ENCODE measurements at places on chromosomes 3 and 15. TPM values are rescaled to one million over a fixed set of nuclear protein-coding genes. Genes with fewer than 3 reads are reported as not detected.

CSK gene
- polyA plus RNA-seq: 244 TPM

PIGZ gene
- 2.6 TPM for polyA plus RNA-seq

CHRNA3 gene
- 0.74 TPM for polyA plus RNA-seq

SHC4 gene
- 0.20 TPM for polyA plus RNA-seq

CCR2 gene
- polyA plus RNA-seq: 5.0 TPM

SEMA3F gene
- polyA plus RNA-seq: 34.2 TPM

FEZF2 gene
- polyA plus RNA-seq: not detected

SLC9C1 gene
- polyA plus RNA-seq: 0.05 TPM
